ENCODE measurements at places on chromosomes 16 and 17.
A peak's percentile ranks its signal among the peaks of the same experiment; 100 is the strongest.

DNA sequence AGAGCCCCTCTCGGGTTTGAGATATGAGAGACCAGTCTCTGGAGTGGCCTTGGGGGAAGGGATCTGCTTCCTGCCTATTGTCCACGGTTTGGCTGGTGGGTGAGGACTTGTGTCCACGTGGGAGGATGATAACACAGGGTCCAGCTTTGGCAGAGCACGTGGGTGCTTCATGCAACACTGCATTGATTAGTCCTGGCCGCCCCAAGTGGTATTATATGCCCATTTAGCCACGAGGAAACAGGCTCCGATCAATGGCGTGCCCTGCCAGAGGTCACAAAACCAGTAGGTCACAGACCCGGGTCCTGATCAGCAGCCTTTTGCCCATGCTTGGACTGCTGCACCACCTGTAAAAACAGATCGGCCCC lies 141.6 kb downstream of the RGS9 start:
- no peak for DNase-seq

DNA sequence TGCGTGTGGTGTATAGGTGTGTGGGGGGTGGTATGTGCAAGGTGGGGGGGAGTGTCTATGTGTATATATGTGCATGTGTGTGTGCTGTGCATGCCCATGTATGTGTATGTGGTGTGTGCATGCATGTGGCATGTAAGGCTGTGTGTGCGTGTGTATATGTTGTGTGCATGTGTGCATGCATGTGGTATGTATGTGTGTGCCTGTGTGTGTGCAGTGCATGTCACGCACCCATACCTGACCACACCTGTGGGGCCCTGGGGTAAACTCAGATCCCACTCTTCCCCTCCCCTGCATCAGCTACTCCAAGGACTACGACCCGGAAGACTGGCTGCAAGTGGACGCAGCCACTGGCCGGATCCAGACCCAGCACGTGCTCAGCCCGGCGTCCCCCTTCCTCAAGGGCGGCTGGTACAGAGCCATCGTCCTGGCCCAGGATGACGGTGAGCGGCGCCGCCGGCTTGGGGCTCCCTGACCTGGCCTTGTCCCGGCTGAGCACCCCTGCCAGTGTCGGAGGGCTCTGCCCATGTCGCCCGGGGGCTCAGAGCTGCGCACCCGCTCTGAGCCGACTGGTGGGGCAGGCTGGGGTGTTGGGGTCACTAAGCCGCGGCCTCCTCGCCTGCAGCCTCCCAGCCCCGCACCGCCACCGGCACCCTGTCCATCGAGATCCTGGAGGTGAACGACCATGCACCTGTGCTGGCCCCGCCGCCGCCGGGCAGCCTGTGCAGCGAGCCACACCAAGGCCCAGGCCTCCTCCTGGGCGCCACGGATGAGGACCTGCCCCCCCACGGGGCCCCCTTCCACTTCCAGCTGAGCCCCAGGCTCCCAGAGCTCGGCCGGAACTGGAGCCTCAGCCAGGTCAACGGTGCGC lies 9.1 kb downstream of the SLC22A31 start:
- no peak for DNase-seq

DNA sequence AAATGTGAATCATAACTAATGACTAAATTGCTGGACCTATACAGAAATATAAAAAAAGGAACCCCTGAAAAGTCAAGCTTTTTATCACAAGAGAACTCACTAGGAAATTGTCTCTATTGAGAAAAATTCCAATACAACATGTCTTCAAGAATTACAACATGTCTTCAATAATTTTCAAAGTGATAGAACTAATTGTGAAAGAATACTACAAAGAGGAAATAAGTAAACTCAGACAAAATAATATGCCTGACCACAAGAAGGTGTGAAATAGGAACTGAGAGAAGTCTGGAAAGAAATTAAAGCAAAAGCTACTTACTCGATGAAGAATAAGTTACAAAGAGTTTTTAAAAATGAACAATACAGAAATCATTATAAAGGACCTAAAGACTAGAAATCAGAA lies 29.9 kb upstream of the OR1G1 start:
- no peak for DNase-seq

GRCh38 chr16:20791923-20792612 lies 14.2 kb downstream of the ERI2 start:
- peak; percentile 37 for DNase-seq

GRCh38 chr16:5510819-5511370 lies 413.3 kb upstream of the EEF2KMT start:
- DNase-seq = peak; percentile 17

GRCh38 chr17:56319531-56319930 lies 166.3 kb downstream of the ANKFN1 start:
- peak; percentile 74 for DNase-seq

- DNase-seq = no peak
Observed at GRCh38 chr17:29069526-29070041, 26.6 kb downstream of the PIPOX start.

DNA sequence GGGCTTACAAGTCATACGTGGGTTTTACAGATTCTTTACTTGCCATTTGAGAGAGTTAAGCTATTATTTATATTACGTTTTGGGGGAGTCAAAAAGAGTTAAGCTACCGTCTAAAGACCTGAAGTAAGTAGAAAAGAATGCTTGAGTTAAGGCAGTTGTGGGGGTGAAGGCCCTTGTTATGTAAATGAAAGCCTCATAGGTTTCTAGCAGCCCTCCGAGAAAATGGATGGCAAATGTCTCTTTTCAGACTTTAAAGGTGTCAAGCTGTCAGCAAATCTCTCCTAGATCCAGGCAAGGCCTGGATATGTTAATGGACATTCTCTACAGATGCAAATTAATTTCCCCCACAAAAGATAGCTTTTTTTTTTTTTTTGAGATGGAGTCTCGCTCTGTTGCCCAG lies 7.2 kb upstream of the EIF4A3 start:
- no peak for DNase-seq

GRCh38 chr17:44967026-44967906 lies 837 bp downstream of the C1QL1 start:
- DNase-seq = no peak

GRCh38 chr17:50283246-50283645 lies 9.0 kb downstream of the TMEM92 start:
- DNase-seq = no peak

DNA sequence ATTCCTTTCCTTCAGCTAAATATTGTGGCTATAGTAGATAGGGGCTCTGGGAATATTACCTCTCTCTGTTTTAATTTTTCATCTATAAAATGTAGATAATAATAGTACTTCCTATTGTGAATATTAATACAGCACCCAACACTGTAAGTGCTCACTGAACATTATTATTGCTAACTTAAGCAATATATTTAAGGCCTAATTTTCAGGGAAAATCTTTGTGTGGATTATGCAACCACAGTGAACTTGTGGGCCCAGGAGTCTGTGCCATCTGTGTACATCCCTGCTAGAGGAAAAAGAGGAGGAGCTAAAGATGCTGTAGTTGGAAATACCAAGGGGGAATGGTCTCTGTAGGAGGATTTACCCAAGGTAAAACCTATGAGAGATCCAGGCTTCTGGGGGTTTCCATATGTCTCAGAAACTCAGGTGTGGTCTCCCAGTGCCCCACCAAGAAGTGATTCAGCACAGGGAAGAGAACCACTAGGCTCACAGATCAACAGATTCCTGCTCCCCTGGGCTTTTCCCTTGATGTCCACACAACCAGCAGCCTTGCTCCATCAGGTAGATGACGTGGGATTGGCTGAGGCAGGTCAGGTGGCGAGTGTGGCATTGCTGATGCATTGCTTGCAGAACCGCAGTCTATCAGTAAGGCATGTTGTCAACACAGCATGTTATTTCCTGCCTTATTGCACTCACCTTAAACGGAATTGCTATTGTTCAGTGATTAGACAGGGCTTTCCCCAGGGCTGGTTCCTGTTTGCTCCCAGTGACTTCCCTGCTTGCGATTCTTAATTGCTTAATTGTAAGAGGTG lies 1.6 kb upstream of the N4BP1 start:
- DNase-seq = no peak

- peak; percentile 69 for DNase-seq
Observed at GRCh38 chr16:2026461-2027023, at the start of gene NHERF2. Gene NHERF2, plus strand, starts transcription at chr16:2026902. Its CDS starts 104 bp downstream, at chr16:2027006.

GRCh38 chr17:49935526-49936210 lies 33.3 kb upstream of the DLX4 start:
- no peak for DNase-seq

DNA sequence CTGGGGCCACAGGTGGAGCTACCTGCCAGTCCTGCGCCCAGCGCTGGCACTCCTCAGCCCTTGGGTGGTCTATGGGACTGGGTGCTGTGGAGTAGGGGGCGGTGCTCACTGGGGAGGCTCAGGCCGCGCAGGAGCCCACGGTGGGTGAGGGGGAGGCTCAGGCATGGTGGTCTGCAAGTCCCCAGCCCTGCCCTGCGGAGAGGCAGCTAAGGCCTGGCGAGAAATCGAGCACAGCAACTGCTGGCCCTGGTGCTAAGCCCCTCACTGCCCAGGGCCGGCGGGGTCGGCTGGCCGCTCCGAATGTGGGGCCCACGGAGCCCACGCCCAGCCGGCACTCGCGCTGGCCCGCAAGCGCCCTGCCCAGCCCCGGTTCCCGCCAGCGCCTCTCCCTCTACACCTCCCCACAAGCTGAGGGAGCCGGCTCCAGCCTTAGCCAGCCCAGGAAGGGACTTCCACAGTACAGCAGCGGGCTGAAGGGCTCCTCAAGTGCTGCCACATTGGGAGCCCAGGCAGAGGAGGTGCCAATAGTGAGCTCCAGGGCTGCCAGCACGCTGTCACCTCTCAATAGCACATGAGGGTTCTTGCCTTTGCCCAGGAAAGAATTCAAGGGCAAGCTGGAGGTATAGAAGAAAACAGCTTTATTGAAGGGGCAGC lies 11.0 kb upstream of the EEF2KMT start:
- no peak for DNase-seq

- no peak for DNase-seq
Observed at GRCh38 chr16:2948807-2949704, 15.0 kb upstream of the KREMEN2 start.

DNA sequence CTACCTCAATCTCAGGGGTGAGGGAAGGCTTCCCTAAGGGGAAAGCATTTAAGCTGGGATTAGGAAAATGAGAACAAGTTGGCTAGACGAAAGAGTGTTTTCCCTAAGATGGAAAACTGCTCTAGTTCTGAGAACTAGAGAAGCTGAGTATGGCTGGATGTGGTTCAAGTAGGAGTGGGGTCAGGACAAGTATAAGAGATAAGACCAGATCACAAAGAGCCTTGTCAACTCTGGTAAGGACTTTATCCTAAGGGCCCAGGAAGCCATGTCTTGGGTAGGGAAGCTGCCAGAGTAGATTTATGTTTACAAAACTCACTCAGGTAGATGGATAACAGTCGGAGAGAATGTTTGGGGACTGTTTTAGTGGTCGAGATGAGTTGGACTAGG lies 1.7 kb downstream of the ANKS4B start:
- DNase-seq = no peak

GRCh38 chr17:7281953-7282751 lies 634 bp downstream of the SLC2A4 start:
- DNase-seq = no peak

DNA sequence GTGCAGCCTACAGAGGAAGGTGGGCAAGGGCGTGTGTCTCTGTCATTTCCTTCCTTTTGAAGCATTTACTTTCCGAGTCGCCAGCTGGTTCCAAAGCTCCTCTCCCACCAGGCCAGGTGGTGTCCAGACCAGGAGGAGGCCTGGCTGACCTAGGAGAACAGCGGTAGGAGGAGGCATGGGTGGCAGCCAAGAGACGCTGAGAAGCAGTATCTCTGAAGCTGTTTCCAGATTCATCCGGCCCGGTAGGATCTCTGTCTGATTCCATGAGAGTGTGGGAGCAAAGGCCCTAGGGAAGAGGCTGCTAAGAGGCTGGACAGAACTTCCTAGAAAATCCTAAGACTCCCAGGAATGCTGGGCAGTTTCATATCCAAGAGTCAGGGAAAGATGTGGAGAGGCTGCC lies 20.3 kb downstream of the MEOX1 start:
- DNase-seq = no peak

- DNase-seq = no peak
Observed at GRCh38 chr16:11418506-11418905, 73.2 kb downstream of the RMI2 start.

- peak; percentile 71 for DNase-seq
Observed at GRCh38 chr17:9645851-9646545, 681 bp downstream of the USP43 start.

DNA sequence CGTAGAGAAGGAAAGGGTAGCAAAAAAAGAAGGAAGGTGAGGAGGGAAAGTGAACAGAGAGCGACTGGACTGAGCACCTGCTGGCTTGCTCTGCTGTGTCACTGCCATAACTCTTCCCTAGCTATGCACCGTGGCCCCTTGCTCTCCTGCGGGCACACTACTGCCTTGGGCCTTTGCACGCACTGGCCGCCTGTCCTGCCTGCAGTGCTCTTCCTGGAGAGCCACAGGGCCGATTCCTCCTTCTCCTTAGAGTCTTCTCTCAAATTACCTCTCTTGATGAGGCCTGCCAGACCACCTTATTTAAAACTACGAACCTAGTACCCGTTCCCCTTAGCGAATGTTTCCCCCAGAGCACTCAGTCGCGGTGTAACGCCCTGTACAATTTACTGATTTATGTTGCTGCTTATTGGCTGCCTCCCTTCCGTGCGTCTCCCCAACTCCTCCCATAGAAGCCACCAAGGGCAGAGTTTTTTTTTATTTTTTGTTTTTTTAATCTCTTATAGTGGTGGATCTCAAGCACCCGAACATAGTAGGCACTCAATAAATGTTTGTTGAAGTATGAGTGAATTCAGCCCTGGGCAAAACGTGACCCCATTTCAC lies 70.3 kb downstream of the RAI1 start:
- DNase-seq = no peak

DNA sequence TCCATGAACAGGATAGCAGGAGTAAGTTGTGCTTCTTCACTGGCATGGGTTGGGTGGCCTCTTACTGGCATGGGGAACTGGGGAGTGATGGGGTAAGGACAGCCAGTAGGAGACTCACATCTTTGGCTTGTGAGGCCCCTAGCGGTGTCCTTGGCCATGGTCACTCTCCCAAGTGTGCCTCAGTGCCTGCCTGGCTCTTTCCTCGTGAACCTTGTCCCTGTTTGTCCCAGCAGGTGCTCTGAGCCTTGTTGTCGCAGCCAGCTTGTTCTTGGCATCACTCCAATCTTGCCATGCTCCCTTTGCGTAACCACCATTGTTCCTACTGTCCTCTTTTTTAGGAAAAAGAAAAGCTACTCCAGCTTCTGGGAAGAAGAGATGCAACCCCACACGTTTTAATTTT lies 53.6 kb upstream of the SDK2 start:
- no peak for DNase-seq

DNA sequence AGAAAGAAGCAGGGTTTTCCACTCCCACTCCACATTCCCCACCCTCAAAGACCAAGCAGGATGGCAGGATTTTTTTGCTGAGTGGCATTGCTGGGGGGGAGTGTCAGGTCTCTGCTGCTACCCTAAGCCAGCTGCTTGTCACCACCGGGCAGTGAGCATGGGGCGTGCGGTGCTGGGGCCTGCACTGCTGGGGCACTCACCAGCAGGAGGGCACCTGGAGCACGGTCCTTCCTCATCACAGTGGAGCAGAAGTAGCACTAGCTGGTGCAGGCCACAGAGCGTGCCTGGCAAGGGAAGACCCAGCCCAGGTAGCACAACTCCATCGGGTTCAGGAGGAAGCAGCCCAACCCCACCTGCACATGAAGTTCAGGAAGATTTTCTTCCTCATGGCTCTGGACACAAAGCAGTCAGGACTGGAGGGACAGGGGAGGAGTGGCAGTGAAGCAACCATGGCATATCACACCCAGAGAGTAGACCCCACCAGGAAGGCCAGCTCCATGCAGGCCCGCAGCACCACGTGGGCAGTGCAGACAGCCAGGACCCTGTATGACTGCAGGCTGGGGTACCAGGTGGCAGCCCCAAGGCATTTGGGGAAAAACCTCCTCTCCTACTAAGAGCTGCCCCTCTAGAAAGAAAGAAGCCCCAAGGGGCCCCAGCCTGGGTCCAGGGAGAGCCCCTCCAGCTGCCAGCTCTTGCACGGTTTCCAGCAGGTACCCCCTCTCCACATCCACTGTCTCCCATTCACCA lies 16.7 kb upstream of the MYO18A start:
- no peak for DNase-seq

Measured in astrocyte of the hippocampus (primary cell).